ENCODE measurements at places on chromosomes 12 and 14.
A peak's percentile ranks its signal among the peaks of the same experiment; 100 is the strongest.

DNA sequence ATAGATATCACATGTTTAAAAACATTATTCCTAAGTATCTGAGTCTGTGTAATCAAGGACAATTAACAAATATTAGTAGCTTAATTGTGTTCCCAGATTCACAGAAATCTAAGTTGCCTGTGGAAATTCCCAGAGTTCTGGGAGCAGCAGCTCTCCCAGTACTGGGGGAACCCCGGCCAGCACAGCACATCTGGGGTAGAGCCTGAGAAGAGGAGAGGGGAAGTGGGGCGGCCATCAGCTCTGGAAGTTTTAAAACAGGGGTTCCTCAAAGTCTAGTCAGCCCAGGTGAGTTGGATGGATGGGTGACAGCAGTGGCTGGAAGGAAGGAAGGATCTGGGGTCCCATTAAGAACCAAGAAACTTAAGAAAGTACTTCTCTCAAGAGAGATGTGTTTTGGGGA lies 24.6 kb downstream of the PRICKLE1 start:
- DNase-seq, result no peak

GRCh38 chr12:1147821-1148220 lies 156.8 kb downstream of the ERC1 start:
- DNase-seq, result no peak

- no peak for DNase-seq
These were observed 305.5 kb downstream of the CEP128 start for GRCh38 chr14:80636071-80636470.

DNA sequence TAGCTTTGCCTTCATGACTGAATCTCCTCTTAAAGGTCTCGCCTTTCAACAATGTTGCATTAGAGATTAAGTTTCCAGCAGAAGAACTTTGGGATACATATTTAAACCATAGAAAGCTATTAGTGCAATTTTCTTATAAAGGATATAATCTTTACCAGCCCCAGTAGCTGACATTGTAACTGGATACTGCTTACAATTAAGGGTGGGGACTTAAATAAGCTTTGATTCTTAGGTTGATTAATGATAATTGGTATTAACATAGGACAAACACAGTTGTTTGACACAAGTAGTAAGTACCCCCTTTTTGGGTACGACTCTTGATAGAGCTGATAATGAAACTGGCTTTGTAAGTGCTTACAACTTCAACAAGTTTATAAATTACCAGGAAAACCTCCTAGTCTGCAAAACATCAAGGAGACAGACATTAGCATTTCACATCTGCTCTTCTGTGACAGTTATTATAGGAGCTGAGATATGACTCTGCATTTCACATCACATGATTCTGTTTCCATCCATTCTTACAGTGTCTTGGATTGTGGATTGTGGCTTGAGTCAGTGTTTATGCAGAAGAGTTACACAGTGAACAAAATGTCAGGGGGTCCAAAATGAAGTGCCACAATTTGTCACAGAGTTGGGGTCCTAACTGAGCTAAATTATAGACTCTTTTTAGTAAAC lies 249.1 kb upstream of the E2F7 start:
- DNase-seq, result no peak

- no peak for DNase-seq
These were observed 310.2 kb downstream of the GLT1D1 start for GRCh38 chr12:129163461-129163860.

GRCh38 chr12:15278816-15279658 lies 43.3 kb upstream of the PTPRO start:
- DNase-seq, result no peak

DNA sequence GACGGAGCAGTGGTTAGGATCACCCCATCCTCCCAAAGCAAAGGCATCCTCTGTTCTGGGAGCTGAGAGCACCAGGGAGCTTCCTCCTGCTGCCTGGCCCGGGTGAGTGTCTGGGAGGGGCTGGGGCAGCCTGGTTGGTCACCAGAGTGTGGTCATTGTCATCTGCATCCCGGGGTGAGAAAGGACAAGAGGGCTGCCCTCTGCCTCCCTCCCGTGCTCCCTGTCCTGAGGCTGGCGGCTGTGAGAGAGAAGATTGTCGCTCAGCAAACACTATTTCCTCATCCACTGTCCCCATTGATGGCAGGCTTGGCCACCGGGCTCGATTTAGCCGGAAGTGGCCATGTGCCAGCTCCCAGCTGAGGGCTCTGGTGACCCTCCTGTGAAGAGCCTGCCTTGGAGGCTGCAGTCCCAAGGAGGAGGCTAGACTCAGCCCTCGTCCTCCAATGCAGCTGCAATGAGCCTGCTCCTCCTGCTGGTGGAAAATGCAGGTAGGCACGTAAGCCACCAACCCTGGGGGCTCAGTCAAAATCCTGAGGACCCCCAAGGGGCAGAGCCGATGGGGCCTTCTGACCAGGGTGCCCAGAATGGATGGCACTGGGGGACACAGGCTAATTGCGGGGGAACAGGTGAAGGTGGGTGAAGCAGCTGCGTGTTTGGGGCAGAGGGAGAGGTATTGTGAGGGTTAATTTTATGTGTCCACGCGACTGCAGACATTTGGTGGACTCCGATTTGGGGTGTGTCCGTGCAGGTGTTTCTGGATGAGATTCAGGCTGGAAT lies 155.7 kb downstream of the KIF26A start:
- no peak for DNase-seq

DNA sequence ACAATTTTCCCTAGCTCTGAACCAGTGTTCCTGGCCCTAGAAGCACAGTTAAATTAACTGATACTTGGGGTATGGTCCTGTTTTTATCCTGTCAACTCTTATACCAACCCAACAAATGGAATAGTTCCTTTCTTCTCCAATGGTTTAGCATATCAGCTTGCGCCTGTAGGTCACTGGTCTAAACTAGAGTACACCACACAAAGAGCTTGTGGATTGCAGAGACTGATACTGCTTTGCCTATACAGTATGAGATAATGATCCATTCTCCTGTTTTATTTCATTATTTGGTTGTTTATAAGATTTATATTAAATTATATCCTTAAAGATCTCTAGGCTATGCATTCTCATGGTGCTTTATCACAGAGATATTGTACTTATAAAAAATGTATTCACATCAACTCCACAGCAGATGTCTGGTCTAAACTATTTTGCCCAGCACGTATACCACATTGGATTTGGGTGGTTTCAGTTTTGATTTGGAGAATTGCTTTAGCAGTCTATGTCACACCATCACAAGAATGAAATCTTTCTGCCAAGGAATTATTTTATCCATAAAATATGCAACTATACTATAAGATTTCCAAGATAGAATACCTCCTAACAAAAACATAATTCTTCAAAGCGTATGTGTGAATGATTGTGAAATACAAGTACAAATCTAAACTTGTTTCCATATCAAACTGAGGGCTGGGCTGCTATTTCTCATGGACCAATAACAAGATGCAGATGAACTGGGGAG lies 142.1 kb downstream of the SLC16A7 start:
- no peak for DNase-seq

- DNase-seq, result no peak
These were observed 305.6 kb downstream of the RPAP3 start for GRCh38 chr12:47400266-47400665.

GRCh38 chr12:114943601-114944000 lies 259.6 kb upstream of the TBX3 start:
- no peak for DNase-seq

DNA sequence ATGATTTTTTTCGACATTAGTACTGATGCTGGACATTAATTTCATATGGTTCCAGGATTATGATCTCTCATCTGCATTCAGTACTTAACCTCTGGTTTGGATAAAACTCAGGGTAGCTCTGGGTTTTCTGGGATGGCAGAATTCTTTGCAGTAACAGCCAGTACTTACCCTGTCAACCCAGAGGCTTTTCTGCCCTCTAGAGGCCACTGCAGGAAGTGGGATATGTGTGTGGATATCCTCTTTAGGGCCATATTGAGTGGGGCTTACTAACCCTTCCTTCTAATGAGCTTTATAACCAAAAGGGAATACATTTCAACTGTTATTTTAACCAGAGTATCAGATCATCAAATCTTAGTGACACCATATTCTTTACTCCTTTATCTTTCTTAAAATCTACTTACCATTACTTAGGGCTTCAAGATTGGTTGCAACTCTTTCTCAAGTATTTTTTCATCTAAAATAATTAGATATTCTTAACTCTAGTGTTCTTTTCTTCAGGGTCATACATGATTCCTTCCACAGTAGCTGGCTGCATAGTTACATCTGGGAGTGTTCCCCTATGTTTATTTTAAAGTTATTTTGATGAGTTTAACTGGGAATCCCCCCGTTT lies 488.0 kb upstream of the STXBP6 start:
- no peak for DNase-seq

- peak; percentile 23 for DNase-seq
These were observed 298.6 kb downstream of the PDZRN4 start for GRCh38 chr12:41486718-41487117.
